NAMALWA (cell line): ENCODE measurements at places on chromosomes 16 and 17.

DNA sequence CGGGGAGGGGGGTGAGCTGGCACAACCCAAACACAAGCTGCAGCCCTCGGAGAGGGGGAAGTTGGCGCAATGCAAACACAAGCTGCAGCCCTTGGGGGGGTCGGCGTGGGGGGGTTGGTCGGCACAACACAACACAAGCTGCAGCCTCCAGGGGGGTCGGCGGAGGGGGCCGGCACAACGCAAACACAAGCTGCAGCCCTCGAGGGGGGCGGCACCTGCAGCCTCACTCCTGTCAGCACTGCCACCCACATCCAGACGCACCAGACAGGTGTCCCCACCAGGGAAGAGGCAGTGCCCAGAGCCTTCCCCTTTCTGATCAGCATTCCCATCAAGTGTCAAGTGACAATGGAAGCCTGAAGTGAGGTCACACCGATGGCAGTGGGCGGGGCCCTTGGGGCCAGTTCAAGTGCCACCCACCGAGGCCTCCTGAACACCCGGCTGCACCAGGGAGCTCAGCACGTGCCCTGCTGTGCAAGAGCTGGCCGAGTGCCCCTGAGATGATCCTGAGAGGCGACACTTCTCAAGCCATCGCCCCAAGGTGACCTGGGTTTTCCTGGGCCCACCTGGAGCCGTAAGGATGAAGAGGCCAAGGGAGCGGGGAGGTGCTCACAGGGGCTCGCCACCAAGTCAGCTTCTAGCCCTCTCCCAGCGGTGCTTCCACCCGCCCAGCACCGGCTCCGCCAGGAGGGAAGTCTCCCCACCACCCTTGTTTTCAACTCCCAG is 59.3 kb downstream of the KLHDC4 start:
- peak; percentile 38 for DNase-seq

- no peak for DNase-seq
Measured at GRCh38 chr17:79325709-79326430, 251.2 kb downstream of the ENGASE start.

DNA sequence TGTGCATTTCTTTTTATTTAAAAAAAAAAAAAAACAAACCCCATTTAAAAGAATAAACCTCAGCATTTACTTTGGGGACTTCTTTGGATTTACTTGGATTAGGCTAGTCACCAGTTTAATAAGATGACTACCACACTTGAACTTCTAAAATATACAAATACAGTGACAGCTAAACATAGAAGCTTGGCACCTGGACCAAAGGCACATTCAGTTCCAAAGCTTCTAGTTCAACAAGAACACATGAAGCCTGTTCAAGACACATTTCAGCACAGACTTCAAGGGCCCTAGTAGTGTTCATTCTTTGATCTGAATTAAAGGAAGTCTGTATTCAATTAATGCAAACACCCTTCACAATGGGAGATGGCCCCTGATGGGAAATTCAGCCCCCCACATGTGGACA is 11.6 kb upstream of the ROGDI start:
- DNase-seq, result no peak

GRCh38 chr17:77824102-77824779 is 134.3 kb upstream of the TNRC6C start:
- no peak for DNase-seq

GRCh38 chr16:11949527-11949926 is 7.7 kb upstream of the NPIPB2 start:
- DNase-seq, result peak; percentile 80

DNA sequence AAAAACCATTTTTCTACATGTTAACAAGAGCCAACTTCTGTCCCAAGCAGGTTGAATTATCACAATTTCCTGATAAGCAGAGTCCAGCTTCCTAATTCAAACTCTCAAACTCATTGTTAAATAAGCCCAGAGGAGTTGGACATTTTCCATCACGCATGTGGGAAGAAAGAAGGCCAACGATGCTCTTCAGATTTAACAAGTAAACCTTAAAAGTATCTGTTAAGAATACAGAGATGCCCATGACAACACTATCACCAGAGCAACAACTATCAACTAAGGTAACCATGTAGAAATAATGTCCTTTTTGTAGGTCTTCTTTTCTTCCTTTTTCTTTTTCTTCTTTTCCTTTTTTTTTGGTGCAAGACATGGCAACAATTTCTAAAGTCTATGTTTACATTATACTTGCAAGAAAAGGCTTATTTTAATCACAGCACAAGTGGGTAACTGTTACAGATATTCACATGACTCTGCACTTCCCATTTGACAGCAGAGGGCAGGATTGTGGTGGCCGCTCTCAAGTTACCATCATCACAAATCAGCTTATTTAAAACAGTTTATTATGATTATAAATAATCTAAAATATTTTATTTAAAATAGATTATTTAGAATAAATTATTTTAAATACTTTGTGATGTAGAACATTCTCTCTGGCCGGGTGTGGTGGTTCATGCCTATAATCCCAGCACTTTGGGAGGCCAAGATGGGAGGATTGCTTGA is 35.7 kb upstream of the DHRS7B start:
- no peak for DNase-seq

- DNase-seq, result no peak
Measured at GRCh38 chr16:35148748-35149147, 1689.3 kb downstream of the TP53TG3F start.

GRCh38 chr16:20648436-20648835 is 49.0 kb downstream of the ACSM1 start:
- no peak for DNase-seq

DNA sequence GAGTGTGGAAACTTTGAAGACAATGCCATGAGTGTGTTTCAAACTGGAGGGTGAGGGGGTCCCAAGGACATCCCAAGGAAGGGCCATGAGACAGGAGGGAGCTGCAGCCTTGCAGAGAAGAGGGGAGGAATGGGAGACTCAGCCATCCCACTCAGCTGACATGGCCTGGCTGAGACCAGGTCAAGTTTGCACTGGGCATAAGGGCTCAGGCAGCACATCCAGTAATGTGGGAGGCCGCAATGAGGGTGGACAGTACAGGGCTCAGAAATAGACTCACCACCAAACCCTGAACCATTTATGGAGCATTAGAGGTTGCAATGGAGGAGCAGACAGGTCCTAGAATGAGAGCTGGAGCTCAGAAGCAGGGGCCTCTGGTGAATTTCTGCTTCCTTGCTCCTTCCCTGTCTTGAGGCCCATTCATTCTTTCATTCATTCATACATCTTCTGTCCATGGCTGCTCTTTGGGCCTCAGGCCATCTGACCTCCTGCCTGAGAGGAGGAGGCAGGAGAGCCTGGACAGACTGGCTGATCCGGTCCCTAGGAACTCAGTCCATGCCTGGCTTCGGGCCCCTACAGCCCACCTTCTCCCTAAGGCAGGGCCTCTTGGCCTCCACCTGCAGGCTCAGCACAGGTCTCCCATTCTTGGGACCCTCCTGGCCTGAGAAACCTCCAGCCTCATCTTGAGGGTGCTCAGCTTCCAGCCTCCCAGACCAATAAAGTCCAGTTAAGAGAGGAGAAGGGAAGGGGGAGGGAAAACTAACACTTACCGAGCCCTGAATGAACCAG is 70.5 kb upstream of the CDH5 start:
- DNase-seq, result no peak

- peak; percentile 93 for DNase-seq
Measured at GRCh38 chr16:81817296-81817695, 38.2 kb downstream of the PLCG2 start.

GRCh38 chr17:61404663-61404912 is 4.9 kb downstream of the TBX2 start:
- DNase-seq, result no peak

DNA sequence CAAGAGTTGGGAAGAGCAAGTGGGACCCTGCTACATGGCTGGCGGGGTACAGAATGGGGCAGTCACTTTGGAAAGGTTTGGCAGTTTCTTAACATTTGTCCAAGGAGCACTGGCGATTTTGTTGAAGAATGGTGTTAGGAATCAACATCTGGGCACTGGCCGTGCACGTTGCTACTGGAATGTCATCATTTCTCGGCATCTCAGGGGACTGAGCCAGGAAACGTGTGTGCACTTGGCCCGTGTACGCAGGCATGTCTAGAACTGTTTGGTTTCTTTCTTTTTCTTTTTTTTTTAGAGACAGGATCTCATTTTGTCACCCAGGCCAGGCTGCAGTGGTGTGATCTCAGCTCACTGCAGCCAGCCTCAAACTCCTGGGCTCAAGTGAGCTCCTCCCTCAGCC is 17.3 kb upstream of the FOXK2 start:
- no peak for DNase-seq

GRCh38 chr16:10228779-10229178 is 46.6 kb upstream of the GRIN2A start:
- no peak for DNase-seq

- no peak for DNase-seq
Measured at GRCh38 chr17:16298140-16298662, 55.1 kb downstream of the CENPV start.

GRCh38 chr17:72189768-72190593 is 69.2 kb downstream of the SOX9 start:
- no peak for DNase-seq

- DNase-seq, result no peak
Measured at GRCh38 chr16:82042144-82042543, 7.1 kb downstream of the HSD17B2 start.

- DNase-seq, result no peak
Measured at GRCh38 chr16:46885960-46886763, 2.0 kb downstream of the GPT2 start.

DNA sequence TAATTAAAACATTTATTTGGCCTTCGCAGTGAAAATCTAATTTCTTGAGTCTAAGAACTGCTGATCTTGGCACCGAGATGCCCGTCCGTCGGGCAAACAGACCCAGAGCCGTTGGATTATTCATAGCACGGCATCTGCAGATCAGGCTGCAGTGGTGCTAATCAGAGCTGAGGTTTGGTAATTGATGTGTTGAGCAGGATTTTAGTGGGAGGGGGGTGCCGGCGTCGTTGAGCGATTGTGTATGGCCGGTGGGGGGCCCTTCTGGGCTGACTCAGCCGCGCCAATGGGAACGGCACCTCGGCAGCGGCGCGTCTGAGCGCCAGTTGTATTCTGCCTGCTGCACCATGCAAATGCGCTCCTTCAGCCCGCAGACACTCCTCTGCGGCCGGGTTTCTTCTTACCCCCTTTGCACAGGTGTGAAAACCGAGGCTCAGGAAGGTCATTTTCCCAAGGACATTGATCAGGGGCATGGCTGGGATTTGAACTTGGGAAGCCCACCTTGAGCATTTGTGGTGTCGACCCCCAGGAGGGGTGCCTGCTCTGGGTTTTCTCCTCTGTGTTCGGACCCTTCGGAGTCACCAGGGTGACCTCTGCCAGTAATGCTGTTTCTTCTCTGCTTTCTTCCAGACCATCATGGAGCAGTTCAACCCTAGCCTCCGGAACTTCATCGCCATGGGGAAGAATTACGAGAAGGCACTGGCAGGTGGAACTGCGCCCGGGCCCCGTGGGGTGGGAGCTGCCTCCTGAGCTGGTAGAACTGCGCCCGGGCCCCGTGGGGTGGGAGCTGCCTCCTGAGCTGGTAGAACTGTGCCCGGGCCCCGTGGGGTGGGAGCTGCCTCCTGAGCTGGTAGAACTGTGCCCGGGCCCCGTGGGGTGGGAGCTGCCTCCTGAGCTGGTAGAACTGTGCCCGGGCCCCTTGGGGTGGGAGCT is 18.4 kb downstream of the BAIAP2 start:
- DNase-seq, result no peak

DNA sequence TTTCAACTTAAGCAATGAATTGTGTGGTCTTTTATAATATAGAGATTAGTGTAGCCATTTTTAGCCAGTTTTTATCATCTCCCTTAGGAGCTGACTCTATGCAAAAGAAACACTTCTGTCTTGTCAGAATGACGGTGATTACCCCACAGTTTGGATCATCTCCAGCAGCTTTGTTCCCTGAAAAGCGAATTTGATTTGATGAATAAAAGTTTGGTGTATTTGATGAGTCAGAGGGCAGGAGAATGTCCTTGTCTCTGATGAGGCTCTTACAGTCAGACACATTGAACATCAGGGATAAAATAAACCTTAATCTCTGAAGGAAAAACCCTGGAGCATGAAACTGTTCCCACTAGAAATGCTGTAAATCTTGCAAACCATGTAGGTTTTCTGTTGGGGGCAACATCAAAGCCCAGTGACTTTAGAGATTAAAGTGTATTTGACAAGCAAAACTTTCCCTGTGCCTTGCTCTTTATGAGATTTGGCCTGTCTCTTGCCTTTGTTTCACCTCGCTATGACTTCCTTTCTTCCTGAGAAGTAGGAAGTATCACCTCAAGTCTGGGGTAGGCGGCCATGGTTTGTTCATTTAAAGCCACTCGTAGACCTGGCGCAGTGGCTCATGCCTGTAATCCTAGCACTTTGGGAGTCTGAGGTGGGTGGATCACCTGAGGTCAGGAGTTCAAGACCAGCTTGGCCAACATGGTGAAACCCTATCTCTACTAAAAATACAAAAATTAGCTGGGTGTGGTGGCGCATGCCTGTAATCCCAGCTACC is 209.3 kb downstream of the FTO start:
- no peak for DNase-seq

DNA sequence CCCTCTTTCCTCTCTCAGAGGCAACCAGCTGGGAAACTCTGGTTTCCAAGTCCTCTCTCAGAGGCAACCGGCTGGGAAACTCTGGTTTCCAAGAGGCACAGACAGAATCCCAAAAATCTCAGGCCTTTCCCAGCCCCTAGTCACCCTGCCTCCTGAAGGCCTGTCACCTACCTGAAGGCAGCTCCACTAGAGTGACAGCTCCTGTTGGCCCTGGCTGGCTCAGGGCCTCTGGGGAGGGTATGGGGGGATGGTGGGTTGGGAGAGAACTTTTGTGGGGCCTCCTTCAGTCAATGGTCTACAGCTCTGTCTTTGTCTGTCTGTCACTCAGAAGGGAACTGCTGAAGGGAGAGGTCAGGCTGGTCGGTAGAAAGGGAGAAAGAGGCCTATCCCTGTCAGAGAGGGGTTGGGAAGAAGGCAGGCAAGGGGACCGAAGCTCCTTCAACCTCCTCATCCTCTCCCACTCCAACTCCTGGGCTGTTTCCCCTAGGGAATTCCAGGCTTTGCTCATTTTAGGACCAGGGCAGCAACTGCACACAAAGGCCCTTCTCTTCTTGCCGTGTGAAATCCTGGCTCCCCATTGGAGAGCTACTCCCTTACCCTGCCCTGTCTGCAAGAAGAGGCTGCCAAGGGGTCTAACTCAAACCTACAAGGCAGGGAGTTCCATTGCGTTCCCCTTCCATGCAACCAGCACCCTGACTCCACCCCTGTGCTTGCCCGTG is 23.6 kb downstream of the COPZ2 start:
- DNase-seq, result no peak

DNA sequence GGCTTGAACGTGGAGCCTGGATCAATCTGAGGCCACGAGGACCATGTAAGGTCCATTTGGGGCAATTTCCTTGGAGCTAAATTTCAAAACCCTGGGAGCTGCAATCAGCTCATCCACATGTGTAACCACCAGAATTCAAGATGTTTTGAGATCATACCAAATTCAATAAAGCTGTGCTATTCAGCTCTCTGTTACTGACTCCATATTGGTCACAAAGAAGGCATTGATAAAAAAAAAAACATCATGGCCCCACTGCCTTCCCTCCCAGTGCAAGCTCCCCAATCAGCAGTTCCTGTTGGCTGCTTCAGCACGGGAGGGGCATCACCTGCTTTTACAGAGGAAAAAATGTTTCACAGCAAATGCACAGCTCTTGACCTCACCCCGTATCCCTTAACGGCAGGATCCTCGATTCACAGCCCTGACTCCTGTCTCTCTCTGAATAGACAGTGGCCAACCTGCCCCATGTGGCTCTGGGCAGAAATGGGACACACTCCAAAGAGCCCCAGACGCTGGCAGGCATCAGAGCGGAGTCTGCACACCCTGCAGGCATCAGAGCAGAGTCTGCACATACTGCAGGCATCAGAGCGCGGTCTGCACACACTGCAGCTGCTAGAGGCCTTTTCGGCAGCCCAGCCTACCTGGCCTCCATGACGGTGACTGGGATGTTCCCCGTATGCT is 37.1 kb downstream of the FANCA start:
- no peak for DNase-seq
